Effector memory CD4-positive, alpha-beta T cell (primary cell): ENCODE measurements at places on chromosomes 16 and 17.

- DNase-seq, result no peak
Measured at GRCh38 chr16:72159801-72160200, 12.2 kb downstream of the PMFBP1 start.

GRCh38 chr16:68790130-68790761 is 53.1 kb upstream of the TANGO6 start:
- DNase-seq, result no peak

GRCh38 chr17:41413353-41413957 is 10.9 kb downstream of the KRT37 start:
- no peak for DNase-seq

GRCh38 chr17:63679214-63679613 is 20.7 kb downstream of the LIMD2 start:
- no peak for DNase-seq

DNA sequence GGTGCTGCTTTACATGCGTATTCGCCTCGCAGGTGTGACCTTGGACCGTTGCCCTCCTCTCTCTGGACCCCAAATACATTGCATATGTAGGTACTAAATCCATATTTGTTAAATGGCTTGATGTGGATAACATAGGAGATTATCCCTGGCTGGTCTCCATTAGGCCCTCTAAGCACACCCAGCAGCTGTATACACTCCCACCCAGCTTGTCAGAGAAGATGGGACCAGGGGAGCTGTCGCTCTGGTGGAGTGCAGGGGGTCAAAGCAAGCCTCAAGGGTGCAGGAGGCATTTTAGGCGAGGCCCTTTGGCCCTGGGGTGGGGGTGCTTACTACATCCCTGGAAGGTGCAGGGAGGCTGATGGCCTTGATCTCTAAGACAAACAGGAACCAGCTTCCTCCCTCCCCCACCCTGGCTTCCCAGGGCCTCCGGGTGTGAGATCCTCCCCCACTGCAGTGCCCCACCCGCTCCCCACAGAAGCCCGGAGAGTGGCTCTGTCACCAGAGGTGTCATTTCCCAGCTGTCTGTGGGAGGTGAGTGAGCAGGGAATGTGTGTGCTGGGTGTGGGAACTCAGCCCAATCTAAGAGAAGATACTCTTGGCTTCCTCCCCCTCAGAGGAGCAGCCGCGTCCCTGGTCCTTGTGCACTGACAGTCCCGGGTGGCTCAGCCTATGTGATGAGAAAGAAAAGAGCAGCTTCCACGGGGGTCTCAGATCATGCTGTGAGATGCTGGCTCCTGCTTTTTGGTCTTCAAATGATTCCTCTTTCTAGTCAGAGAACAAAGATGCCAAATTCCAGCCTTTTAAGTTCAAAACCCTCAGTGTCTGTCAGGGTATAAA is 1.4 kb upstream of the VAMP2 start:
- peak; percentile 65 for DNase-seq

DNA sequence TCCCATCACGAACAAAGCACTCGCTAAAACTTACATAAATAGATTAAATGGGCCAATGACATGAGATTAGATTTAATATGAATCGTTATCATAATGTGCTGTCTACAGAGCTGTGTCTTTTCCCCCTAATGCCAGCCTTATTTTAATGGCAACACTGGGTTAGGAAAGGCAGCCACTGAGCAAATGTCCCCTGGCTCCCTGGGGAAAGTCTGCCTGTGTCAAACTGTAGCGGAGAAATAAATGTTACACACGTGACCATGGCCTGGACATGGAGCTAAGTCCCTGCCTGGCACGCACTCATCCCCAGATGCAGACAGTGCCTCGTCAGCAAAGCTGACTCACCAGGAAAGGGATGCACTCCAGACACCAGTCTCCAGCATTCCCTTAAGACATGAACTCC is 61.3 kb upstream of the SDK2 start:
- DNase-seq, result no peak

GRCh38 chr17:49691086-49691676 is 13.3 kb upstream of the SPOP start:
- no peak for DNase-seq

DNA sequence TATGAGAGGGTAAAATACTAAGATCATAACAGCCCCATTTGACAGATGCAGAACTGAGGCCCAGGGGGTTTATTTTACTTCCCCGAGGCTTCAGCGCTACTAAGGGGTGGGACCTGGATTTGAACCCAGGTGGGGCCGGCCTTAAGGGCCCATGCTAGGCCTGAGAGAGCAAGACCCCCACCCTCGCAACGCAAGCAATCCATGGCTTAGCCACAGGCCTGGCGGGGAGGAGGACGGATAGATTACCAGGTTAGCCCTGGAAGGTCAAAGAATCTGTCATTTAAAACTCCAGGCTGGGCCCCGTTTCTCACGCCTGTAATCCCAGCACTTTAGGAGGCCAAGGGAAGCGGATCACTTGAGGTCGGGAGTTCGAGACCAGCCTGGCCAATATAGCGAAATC is 1.9 kb upstream of the CDH3 start:
- DNase-seq, result no peak

- DNase-seq, result no peak
Measured at GRCh38 chr17:82225368-82226029, 3.3 kb upstream of the SLC16A3 start.

DNA sequence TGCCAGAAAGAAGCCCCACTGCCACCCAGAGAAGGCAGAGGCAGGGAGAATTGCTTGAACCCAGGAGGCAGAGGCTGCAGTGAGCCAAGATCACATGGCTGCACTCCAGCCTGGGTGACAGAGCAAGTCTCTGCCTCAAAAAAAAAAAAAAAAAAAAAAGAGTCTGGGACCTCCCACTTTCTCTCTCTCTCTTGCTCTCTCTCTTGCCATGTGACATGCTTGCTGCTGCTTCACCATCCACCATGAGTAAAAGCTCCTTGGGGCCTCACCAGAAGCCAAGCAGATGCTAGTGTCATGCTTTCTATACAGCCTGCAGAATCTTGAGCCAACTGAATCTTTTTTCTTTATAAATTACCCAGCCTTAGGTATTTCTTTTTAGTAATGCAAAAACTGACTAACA is 21.5 kb upstream of the SRSF1 start:
- DNase-seq, result no peak

GRCh38 chr17:17198281-17198680 is 7.9 kb downstream of the PLD6 start:
- no peak for DNase-seq

GRCh38 chr16:28098171-28098958 is 34.9 kb upstream of the GSG1L start:
- DNase-seq, result no peak

DNA sequence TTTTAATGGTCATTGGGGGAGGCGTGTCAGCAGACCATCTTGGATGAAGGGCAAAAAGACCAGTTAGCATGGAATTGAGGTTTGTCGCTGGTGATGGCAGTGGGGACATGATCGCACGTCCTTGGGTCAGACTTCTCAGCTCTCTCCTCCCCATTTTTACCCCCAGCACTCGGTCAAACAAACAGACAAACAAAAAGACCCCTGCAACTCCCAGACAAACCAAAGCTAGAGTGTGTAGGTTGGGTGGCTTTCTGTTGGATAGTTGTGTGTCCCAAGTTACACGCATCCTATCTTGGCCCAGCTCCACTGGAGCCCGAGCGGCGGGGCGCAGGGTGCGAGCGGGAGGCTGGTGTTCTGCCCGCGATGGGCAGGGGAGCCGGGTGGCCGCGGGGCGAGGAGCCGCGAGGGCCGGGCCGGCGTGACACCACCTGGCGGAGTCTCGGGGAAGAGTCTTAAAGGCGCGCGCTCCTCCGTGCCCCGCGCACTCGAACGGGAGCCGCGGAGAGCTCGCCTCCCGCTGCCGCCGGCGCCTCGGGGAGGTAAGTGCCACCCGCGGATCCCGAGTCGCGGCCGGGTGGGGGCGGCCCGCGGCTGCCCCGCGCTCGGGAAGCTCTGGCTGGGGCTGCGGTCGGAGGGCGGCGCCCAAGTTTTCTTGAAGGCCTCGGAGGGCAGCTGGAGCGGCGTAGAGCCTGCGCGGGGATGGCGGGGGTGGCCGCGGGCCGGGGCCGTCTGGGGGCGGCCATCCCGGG is 18.5 kb upstream of the NTN1 start:
- no peak for DNase-seq

DNA sequence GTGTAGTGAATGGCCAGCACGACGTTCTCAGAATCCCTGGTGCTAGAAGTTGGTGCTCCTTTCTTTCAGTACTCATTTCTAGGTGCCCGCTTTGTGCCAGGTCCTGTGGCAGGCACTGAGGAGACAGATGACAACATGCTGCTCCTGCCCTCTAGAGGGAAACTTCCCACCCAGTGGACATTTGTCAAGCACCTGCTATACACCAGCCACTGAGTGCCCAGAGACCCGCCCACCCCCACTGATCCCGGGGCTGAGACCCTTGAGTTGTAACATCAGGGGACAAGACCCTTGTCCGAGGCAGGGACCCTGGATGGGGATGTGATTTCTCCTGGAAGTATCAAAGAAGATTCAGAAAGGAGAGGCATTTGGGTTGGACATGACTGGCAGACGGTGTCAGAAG is 25.1 kb downstream of the UNC13D start:
- DNase-seq, result no peak

DNA sequence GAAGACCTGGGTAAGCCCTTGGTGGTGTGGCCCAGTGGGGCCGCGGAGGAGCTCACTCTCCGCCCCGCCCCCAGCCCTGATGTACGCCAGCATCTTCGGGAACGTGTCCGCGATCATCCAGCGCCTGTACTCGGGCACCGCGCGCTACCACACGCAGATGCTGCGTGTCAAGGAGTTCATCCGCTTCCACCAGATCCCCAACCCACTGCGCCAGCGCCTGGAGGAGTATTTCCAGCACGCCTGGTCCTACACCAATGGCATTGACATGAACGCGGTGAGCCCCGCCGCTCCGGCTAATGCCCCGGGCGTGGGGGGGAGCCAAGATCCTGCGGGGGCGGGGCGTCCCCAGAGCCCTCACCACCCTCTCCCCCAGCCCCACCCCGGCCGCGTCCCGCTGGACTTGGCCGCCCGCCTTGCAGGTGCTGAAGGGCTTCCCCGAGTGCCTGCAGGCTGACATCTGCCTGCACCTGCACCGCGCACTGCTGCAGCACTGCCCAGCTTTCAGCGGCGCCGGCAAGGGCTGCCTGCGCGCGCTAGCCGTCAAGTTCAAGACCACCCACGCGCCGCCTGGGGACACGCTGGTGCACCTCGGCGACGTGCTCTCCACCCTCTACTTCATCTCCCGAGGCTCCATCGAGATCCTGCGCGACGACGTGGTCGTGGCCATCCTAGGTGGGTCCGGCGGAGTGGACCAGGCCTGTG is 12.1 kb upstream of the DCAF7 start:
- no peak for DNase-seq

GRCh38 chr16:67430504-67430976 is 381 bp upstream of the HSD11B2 start:
- no peak for DNase-seq
